ENCODE measurements at places on chromosomes 1 and 21.

DNA sequence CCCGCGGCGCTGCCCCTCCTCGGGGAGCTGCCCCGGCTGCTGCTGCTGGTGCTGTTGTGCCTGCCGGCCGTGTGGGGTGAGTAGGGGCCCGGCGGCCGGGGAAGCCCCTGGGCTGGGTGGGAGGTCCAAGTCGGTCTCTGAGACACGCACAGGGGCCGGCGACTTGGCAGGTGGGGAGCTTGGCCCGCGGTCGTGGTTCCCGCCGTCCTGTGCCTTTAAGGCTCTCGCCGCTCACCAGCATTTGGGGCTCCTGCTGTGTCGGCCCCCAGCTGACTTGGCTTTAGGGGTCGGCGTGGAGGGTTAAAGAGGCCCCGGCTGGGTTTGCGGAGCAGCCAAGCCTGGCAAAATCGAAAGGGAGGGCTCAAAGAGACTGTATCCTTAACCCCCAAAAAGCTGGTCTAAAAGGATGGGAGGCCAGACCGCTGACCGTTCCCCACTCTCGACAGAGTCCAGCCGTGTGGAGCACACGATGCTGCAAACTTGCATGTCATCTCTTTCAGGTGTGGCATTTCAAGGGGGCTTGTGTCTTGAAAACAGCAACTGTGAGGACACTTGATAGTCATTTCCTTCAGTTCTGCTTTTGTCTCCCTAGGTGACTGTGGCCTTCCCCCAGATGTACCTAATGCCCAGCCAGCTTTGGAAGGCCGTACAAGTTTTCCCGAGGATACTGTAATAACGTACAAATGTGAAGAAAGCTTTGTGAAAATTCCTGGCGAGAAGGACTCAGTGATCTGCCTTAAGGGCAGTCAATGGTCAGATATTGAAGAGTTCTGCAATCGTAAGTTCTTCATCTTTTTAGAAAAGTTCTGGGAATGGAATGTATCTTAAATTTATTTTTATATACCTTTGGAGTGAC lies 540 bp downstream of the CD55 start:
- DNase-seq: no peak

DNA sequence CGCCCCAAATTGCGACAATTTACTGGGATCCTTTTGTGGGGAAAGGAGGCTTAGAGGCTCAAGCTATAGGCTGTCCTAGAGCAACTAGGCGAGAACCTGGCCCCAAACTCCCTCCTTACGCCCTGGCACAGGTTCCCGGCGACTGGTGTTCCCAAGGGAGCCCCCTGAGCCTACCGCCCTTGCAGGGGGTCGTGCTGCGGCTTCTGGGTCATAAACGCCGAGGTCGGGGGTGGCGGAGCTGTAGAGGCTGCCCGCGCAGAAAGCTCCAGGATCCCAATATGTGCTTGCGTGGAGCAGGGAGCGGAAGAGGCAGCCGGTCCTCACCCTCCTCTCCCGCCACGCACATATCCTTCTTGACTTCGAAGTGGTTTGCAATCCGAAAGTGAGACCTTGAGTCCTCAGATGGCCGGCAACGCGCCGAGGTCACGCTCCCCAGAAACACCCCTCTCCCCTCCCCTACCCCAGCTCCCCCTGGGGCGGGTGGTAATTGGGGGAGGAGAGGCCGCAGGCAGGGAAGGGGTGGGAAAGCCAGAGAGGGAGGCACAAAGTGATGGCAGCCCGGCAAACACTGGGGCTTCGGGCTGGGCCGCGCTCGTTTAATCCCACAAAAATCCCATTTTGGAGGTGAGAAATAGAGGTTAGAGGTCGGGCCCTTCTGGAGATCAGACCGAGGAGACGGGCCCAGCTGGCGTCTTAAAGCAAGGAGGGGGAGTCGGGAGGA lies 6.2 kb downstream of the SIM2 start:
- DNase-seq: no peak

DNA sequence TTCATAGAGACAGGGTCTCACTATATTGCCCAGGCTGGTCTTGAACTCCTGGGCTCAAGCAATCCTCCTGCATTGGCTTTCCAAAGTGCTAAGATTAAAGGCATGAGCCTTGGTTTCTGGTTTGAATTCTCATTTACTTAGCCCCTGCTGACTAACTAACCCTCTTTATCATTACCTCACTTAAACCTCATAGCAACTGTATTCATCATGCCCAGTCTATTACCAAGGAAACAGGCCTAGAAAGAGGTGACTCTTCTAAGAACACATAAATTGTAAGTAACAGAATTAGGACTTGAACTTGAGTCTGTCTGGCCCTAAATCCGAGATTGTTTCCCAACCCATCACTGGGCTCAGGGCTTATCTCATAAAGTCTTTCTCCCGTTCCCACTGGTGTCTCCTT lies 44.2 kb downstream of the TMEM53 start:
- DNase-seq: no peak

DNA sequence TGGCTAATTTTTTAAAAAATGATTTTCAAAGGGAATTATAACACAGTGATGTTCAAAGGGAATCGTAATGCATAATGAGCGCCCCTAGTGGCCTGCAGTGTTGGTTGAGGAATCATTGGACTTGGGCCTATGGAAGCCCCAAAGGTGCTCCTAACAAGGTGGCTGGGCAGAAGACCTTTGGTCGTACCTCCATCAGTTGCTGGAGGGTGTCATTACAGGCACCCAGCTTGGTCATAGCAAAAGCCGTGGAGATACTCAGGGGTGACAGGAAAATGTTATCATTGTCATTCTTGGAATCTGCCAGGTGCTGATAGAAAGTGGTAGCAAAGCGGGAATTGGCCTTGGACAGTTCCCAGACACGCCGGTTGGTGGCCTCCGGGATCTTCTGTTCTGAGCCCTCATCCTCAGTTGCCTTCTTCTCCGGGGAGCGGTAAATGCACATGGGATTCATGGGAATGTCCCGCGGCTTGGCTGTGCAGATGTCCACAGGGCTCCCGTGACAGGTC lies 2.7 kb downstream of the SERPINC1 start:
- no peak for DNase-seq

- no peak for DNase-seq
Measured at GRCh38 chr1:245776139-245776538, 621.4 kb downstream of the KIF26B start.

DNA sequence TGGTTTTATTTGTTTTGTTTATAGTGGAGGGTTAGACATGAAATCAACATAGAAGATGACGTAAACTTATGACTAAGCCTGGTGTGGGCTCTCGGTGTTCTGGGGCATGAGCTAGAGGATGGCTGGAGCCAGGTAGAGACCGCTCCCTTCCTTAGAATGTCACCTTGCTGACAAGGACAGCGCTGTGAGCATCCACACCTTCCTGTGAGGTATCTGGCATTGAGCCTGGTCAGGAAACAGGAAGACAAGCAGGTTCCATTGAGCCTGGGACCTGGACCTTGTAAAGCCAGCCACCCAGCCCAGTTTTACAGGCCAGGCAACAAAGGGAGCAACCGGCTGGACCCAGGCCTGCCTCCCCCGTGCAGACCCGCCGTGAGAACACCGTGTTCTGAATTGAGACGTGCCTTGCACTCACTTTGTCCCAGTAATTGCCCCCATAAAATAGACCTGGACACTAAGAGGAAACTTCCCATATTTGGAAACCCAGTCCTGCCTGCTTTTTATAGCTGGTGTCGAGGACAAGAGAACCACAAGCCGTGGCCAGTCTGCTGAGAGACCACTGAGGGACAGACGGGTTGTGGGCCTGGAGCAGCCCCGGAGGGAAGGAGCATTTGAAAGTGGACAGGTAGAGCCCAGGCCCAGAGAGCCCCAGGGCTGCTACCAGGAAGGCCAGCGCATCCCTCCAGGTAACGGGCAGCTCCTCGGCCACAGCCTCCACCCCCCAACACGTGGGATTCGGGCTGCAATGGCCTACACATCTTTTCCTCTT lies 78.0 kb downstream of the PDE9A start:
- DNase-seq: no peak

- DNase-seq: no peak
Measured at GRCh38 chr1:232837087-232837486, 31.9 kb downstream of the MAP10 start.

DNA sequence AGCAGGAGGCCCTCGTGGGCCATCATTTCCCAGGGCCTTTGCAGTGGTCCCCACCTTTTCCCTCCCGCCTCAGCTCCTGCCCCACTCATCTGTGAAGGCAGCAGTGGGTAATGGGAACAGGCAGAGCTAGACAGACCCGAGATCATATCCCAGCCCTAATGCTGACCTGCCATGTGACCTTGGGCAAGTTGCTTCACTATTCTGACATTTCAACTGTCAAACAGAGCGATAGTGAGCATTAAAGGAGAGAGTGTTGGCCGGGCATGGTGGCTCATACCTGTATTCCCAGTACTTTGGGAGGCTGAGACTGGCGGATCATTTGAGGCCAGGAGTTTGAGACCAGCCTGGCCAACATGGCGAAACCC lies 51.7 kb downstream of the RPS6KA1 start:
- DNase-seq: no peak

DNA sequence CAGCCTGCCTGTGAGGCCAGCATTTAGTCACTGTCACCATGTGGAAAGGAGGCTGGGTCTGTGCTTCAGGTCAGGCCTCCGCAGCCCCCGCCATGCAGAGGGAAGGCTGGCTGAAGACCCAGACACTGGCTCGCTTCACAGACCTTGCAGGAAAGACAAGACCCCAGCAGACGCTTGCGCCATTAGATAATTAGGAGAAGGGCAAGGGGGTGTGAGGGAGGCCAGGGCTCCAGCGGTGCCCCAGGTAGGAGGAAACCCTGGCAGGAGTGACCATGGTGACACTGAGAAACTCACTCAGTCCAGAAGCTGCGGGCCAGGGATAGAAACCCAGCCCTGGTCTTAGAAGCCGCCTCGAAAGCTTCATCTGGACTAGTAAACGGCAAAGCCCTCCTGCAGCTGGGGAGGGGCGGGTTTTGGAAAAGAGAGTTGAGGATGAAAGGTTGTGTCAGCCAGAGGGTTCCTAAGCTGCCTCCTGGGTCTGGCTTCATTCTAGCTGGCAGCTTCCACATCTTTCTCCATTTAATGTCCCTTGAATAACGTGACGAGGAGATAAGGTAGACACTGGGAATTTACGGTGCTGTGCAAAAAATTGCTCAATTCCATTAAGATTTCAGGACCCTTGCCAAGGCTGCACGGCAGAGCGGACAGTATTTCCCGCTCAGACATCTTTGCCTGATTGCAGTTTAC lies 294.1 kb upstream of the VAMP3 start:
- DNase-seq: no peak

DNA sequence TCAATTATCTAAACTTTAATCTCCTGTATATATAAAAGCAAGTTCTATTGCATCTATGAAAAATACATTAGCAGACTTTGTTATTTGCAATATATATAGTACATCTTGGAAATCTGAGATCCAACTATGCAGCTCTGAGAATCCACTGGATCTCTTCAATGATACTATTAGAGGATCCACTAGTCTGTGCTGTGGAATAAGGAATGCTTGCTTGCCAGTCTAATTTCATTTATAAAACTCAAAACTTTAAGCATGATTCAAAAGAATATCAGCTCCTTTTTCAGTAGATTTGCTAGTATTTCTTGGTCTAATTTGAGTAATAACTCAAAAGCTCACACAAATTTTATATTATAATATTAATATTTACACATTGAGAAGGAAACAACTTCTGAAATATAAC lies 115.1 kb downstream of the SPATA6 start:
- no peak for DNase-seq

- peak; percentile 10 for DNase-seq
Measured at GRCh38 chr1:151539321-151540020, 638 bp upstream of the TUFT1 start.

GRCh38 chr1:214397497-214397896 lies 116.5 kb downstream of the SMYD2 start:
- DNase-seq: no peak

DNA sequence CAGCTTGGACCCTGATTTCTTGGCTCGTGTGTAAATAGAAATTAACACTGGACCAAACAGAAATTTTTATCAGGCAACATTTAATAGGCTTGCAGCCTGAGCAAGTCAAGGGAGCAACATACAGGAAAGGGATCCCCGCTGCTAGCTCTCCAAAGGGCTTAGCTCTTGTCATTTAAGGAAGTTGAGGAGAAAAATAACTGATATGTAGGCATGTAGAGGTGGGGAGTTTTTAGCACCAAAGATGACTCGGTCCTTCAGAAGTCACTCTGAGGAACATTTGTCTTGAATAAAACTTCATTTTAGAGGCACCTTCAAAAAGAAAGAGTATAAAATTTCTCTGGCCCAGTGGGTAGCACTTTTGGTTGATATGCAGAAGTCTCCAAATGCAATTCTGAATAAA lies 27.1 kb downstream of the GBP2 start:
- no peak for DNase-seq

GRCh38 chr1:210455840-210456603 lies 127.3 kb downstream of the HHAT start:
- no peak for DNase-seq

DNA sequence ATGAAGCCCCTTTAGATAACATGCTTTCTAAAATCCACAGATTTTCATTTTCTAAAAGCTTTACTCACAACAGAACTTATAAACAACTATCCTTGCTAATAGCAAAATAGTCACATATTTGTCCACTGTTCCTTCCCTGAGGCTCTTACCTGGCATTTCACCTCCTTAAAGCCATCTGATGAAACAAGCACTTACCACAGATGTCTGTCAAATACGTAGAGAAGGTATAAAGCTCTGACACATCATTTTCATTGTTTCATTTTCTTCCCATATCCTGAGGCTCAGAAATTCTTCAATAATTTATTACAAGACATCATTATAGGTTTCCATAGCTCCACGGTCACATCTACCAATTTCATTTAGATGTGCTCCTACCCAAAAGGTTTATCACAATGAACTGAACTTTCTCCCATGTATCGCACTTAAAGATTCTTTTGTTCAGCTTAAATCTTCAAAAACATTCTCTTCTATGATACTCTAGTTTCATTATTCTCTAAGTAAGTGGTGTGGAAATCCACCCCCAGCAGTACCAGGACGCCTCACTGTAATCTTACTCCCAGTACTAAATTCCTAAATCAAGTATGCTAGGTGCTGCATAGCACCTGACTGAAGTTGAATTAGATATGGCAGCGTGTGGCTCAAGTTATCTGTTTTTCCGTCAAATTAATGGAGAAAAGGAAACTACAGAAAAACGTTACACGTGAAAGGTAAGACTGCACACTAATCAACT lies 569.6 kb downstream of the SMYD3 start:
- DNase-seq: no peak

- no peak for DNase-seq
Measured at GRCh38 chr1:20787840-20788795, 1.0 kb upstream of the HP1BP3 start.

Data from GF-D8 (cell line).